C1 segment of cervical spinal cord (tissue), 14 donors: ENCODE measurements at places on chromosomes 11 and 22.

- DNase-seq, result no peak
These were observed 587.7 kb downstream of the OPCML start for GRCh38 chr11:132944569-132944944.

DNA sequence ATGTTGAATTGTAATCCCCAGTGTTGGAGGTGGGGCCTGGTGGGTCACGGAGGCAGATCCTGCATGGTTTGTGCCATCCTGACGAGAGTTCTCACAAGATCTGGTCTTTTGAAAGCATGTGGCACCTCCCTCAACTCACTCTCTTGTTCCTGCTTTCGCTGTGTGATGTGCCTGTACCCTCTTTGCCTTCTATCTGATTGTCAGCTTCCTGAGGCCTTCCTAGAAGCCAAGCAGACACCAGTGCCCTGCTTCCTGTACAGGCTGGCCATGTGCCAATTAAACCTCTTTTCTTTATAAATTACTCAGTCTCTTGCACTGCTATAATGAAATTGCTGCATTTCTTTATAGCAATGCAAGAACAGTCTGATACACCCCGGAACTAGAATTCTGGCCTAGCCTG is 13.1 kb downstream of the PTPN5 start:
- no peak for DNase-seq

- no peak for DNase-seq
These were observed 72.6 kb downstream of the USP35 start for GRCh38 chr11:78261367-78261766.

DNA sequence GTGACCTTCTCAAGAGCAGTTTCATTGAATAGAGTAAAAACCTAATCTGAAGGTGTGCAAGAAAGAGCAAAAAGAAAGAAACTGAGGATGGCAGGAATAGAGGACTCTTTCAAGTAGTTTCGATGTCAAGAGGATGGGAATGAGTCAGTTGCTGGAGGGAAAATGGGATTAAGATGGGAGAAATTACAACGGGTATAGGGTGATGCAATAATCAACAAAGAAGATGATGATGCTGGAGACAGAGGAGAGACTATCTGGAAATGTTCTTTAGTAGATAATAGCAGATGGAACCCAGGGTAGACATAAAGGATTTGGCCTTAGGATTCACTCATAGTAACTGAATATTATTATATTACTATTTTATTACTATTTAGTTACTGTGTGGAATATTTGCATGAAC is 189.4 kb downstream of the GRIA4 start:
- no peak for DNase-seq
